Activated CD4-positive, alpha-beta T cell treated with anti-CD3 and anti-CD28 coated beads, Interleukin-2, amount 10 ng/mL, durations not matched to agents 7 days and 5 days (primary cell): ENCODE measurements at places on chromosomes 1 and 21. TPM values are rescaled to one million over a fixed set of nuclear protein-coding genes. Genes with fewer than 3 reads are reported as not detected.

DNA sequence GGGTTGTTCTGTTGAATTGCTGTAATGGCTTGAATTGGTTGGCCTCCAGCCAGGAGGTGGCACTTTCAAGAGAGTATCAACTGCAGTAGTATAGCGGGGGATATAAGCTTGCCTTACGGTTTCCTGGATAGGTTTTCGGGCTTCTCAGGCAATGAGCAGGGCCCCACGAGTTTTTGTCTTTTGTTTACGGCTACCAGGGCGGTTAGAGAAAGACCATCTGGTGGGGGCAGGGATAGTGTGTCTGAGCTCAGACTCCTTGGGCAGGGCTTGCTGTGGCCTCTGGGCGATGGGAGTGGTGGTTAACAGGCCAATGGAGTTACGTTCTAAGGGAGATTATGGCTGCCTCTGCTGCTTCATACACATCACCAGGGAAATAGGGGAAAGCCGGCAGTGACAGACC, 62.8 kb downstream of the DTL start:
- no peak for DNase-seq

Gene KRTAP19-1
- not detected for total RNA-seq

Gene GJA8
- not detected for total RNA-seq

DNA sequence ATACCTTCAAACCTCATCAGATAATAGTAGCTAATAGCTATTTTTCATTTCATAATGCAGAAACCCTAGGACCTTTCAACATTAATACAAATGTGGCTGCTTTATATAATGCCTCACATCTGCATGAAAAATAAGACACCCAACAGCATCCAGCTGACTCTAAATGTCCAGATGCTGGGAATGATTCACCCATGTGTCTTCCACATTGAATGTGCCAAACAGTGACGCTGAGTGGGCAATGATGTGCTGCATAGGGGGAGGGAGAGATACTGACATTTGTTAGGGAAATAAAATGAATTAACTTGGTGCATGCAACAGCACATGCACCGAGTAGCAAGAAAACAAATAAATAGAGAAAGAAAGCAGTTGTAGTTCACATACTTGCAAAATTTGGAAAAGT, 199.3 kb downstream of the DSCAM start:
- DNase-seq, result no peak

- DNase-seq, result no peak
These were observed 183.7 kb upstream of the ZC3H12A start for GRCh38 chr1:37290718-37291117.

DNA sequence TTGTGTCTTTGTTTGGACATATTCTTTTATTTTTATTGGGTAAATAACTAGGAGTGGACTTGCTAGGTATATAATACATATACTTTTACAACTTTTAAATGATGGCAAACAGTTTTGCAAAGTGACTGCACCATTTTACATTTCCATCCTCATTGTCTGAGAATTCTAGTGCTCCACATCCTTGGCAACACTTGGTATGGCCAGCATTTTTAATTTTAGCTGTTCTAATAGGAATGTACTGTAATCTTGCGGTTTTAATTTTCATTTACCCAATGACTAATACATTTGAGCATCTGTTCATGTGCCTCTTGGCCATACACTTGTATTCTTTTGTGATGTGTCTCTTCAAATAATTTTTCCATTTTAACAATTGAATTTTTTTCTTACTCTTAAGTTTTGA, 37.0 kb upstream of the ATP6V1G3 start:
- DNase-seq, result no peak

Gene ERICH3
- not detected for total RNA-seq

- no peak for DNase-seq
These were observed 23.3 kb downstream of the RBM11 start for GRCh38 chr21:14239281-14239680.

- DNase-seq, result no peak
These were observed 106.8 kb upstream of the FAM78B start for GRCh38 chr1:166273618-166274017.

GRCh38 chr1:85330214-85330631, 53.8 kb upstream of the BCL10 start:
- DNase-seq, result no peak

DNA sequence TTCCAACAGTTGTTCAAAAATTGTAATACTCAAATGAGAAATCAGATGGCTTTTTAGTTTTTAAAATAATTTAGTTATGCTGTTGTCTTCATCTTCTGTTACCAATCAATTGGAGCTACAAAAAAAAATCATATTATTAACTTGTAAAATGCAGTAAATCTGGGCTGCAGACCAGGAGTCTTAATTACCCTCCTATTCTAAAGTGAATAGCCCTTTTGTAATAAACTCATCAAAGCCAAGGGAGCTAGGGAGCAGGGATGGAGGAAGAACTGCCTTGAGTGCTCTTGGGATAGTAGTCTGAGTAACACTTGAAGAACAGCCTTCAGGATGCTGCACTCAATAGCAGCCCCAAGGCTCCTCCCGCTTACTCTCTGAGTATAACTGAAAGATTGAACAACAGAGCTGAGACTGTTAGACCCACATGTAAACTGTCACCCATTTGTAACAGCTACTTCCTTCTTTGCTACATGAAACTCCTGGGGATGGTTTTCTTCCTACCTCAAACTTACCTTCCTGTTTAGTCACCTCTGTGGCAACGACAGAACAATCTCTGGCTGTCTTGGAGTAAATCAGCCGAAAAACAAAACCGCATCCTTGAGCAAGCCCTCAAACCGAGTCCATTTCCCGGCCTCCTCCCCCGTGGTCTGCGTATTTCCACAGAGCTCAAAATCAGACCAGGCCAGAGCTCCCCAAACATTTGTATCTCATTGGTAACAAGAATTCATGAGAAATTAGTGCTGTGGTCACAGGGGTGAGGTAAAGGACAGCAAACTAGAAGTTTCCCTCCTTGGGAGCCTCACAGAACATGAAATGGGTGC, 55.9 kb downstream of the CD58 start:
- DNase-seq, result peak; percentile 71

Gene HSD3B1
- total RNA-seq, result not detected

DNA sequence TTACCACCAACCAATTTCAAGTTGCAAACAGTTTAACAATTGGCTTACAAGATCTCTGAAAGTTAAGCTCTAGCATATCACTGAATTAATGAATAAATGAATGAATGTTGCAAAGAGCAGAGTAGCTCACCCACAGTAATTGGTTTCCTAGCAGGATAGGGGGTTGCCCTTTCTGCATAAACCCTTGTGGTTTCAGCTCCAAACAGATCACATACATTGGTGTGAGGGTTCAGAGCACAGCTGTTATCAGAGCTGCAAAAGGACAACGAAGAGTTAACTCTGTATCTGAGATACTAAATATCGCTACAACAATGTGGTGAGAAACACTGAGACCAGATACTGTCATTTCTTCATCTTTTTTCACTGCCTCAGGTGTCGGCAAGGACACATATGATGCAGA, 46.6 kb downstream of the NTNG1 start:
- no peak for DNase-seq

Gene COL8A2
- not detected for total RNA-seq

GRCh38 chr1:24189528-24189927, 2.4 kb upstream of the IFNLR1 start:
- DNase-seq, result peak; percentile 15

GRCh38 chr1:208216062-208216461, 28.1 kb downstream of the PLXNA2 start:
- DNase-seq, result no peak

DNA sequence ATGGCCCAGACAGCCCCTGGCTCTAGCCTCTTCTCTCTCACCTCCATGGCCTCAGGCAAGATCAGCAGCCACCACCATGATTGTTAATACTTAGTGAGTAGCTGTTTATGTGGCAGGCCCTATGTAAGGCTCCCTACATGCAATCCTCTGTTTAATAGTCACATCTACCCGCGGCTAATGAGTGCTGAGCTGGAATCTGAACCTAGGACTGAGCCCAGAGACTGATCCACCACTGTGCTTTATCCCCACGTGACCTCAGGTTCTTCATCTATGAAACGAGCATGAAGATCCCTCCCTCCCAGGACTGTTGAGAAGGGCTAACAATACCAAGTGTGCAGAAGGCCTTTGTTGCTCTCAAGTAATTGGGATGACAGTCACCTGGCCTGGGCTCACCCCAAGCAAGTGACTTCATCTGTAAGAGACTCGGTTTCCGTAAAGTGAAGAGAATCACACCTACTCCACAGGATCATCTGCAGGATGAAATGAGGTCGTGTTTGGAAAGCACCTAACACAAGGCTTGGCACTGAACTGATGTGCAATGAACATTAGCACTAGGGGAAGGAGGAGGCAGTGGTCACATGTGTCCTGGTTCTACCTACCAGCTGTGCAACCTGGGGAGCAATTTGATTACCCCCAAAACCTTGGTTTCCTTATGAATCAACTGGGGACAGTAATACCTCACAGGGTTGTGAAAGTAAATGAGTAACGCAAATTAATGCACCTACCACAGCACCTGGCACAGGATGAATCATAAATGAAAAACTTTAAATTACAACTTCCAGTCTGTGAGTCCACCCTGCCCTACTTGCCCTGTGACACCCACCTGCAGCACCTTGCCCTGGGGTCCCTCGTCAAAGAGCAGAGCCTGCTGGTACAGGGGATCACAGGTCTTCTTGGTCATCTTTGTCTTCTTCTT, 37.2 kb downstream of the RIMS3 start:
- DNase-seq, result peak; percentile 12

DNA sequence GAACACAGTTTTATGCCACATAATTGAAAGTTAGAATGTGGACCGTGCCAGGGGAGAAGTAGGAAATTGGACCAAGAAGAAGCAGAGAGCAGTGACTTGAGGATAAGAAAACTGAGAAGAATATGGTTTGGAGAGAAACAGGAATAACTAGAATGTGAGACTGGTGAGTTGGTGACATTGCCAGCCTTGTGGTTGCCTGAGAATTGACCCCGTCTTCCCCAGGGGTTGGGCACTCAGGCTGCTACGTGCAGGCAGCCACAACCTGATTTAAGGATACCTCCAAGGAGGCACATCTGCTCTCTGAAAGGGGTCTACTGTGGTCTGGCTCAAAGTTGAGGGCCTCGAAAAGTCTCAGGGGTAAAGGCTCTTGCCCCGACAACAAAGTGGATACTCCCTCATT, 112.1 kb upstream of the ARTN start:
- DNase-seq, result no peak

Gene RCSD1
- 152 TPM for total RNA-seq

DNA sequence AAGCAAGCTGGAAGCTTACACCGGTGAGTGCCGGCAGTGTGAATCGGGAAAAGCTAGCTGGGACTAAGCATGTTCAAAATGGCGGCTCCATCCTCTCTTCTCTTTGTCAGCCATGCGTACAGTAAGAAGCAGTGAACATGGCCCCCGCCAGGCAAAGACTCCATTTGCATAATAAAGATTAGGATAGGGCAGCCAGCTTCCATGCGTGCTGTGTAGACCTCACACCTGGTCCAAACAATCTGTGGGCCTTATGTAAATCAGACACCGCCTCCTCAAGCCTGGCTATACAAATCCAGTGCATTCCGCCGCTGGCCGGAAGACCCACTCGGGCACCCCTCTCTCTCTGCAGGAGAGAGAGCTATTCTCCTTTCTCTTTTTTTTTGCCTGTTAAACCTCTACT, 150.3 kb downstream of the TIAM1 start:
- no peak for DNase-seq

Gene PTAFR
- 0.56 TPM for total RNA-seq

Gene PPOX
- 40.7 TPM for total RNA-seq

Gene AIRE
- total RNA-seq, result 0.30 TPM

Gene RAB3B
- 0.02 TPM for total RNA-seq

Gene GPR153
- total RNA-seq, result 0.85 TPM

- no peak for DNase-seq
These were observed 240.8 kb upstream of the NR5A2 start for GRCh38 chr1:199786695-199787094.

DNA sequence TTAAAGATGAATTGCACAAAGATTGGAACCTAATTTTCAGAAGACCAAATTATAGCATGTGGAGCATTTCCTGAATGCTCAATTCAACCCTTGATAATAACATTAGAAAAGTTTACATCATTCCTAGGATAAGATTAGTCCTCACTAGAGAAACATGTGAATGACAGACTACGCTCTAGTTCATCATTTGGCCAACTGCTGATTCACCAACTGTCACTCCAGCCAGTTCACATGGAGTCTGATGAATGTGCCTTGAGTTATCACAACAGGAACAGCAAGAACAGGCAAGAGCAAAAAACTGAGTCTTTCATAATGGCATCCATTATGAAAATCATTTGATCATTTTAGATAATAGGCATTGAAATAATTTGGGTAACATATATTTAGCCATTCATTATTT, 415.9 kb downstream of the PTPRC start:
- DNase-seq, result no peak

DNA sequence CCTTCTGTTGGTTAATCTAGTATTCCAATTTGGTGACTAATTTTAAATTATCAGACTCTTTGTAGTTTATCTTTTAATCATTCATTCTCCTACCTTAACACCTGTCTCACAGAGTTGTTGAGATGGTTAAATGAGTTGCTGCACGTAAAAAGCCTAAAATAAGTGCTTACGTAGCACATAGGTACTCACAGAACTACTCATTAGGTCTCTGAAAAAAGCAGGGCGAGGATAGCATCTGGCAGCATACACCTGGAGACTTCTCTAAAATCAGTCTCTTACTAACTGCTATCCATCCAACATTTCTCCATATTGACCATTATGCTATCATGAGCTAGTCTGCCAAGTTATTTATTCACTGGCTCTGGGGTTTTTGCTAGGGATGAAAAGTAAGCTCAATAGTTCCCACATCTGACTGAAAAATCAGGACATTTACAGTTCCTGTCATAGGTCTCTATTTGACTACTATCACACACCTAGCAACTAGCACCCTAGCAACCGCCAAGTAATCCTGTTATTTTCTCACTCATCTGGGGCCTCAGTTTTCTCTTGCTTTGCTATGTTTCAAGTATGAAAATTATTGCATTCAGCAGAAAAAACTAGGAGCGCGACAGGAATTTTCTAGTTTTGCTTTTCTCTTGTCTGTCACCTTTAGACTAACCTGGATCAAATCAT, 11.2 kb downstream of the CSDE1 start:
- no peak for DNase-seq

DNA sequence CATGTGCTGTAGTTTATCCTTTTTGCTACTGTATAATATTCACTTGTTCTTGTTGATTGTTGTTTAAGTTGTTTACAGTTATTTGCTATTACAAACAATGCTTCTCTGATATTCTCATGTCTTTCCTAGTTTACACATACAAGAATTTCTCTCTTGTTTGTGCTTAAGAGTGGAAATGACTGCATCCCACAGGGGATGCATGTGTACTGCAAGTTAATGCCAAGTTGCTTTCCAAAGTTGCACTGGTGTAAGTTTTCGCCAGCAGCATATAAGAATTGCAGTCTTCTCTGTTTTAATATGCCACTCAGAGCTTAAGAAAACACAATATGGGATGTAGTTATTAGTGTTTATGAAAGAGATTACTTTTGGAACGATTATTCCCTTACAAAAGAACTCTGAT, 97.7 kb downstream of the NEK7 start:
- DNase-seq, result no peak

Gene SPOCD1
- total RNA-seq, result 0.25 TPM

Gene ALX3
- not detected for total RNA-seq

Gene OPRD1
- not detected for total RNA-seq
